ENCODE measurements at places on chromosomes 2 and 18.

DNA sequence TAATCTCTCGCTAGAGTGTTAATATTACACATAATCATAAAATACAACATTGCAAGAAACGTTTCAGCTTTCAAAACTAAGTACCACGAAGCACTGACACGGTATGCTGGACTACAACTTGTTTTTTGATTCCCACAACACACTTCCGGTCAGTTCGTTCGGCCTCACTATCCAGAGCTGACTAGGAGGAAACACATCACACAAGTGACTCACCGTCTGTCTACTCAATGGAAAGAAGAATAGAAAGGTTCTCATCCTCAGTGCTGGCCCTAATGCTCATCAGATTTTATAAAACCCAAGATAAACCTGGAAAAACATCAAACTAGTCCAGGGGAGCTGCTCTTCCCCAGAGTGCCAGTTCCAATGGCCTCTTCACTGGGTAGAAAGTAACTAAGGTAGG is 42.9 kb downstream of the ZNF385B start:
- no peak for DNase-seq

GRCh38 chr18:32454593-32454992 is 16.1 kb downstream of the GAREM1 start:
- DNase-seq: no peak

GRCh38 chr18:46406539-46406932 is 250.5 kb downstream of the LOXHD1 start:
- DNase-seq: no peak

- no peak for DNase-seq
Measured at GRCh38 chr18:8450013-8450412, 159.2 kb upstream of the RAB12 start.

DNA sequence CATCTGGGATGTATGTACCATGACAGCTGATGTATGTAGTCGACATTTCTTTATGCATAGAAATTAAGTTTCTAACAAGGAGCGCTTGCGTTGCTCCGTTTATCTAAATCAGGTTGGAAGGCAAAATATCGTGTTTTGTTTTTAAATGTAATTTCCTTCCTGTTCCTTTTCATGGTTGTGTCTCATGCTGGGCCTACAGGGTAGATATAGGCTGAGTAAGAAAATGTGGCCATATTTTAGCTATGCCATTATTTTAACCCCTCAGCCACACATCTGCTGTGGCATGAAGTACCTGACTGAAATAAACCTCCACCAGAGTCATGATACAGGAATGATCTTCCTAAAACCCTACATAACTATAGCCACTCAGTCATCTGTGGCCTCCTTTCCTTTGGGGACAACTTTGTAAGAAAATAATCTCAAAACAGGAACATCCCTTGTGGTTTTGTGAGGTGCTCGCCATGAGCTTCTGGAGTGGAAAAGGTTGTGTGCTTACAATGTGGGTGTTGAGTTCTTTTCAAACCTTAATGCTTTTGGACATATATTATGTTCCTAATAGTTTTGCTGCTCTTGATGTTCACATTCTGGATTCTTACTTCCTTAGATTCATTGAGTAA is 214.3 kb downstream of the FAM210A start:
- DNase-seq: no peak

GRCh38 chr18:8779251-8779650 is 73.9 kb downstream of the MTCL1 start:
- no peak for DNase-seq

- no peak for DNase-seq
Measured at GRCh38 chr2:61419129-61419528, 51.8 kb downstream of the USP34 start.

DNA sequence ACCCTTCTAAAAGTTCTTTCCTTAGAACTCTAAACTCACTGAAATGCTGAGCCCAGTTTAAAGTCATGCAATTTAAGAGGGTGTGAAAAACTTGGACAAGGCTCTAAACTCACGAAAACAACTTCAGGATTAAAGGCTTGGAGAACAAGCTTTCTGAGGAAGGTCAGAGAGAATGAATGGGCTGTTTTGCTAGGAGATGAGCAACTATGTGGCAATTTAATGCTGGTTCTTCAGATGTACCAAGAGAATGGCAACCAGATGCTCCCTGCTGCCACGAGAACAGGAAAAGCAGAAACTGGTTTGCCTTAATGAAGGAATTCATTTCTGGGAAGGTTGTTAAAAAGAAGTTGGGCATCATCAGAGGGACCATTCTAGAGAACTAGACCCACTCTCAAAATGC is 77.8 kb upstream of the PMAIP1 start:
- no peak for DNase-seq

DNA sequence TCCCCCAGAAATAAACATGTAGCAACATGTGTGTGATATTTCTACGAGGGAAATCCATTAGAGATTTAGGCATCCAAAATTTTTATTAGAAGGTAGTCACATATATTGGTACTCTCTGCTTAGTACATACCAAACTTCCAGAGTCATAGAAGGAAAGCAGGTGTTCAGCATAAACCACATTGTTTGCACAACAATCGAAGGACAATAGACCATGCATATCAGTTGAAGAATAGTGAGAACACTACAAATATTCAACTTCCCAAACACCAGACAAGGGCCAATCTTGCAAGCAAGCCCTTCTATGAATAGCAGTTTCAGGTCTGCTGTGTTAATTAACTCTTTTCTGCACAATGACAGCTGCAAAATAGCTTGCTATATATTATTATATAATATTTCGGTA is 702.2 kb downstream of the ERBB4 start:
- DNase-seq: no peak

Measured in stimulated activated CD8-positive, alpha-beta memory T cell treated with anti-CD3 and anti-CD28 coated beads, Interleukin-7, amount 100 ng/mL, for 1 hour (primary cell).